Amniotic stem cell (primary cell): ENCODE measurements at places on chromosomes 7 and 10.
A peak's percentile ranks its signal among the peaks of the same experiment; 100 is the strongest.

GRCh38 chr10:44439239-44439957, 54.5 kb upstream of the CXCL12 start:
- no peak for DNase-seq

- no peak for DNase-seq
Observed at GRCh38 chr7:158832994-158833393, 3.7 kb upstream of the ESYT2 start.

- DNase-seq: peak; percentile 78
Observed at GRCh38 chr10:104327745-104328645, 10.3 kb downstream of the ITPRIP start.

DNA sequence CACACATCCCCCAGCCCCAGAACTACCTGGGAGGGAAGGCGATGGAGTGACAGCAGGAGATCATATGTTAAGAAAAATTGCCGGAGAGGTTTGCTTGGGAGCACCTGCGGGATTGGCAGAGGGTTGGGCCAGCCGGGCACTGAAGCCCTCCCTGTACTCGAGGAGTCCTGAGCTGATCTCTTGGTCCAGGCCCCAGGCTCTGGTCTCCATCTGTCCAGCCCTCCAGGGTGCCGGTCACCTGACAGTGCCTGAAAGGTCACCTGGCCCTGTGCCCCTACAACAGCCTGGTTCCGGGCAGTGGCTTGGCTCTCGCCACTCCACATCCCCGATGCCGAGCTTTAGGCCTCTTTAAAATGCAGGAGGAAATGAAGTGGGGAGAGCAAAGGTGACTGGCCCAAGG, 47.3 kb upstream of the PCBD1 start:
- no peak for DNase-seq

- no peak for DNase-seq
Observed at GRCh38 chr7:113813471-113813870, 105.3 kb downstream of the PPP1R3A start.

GRCh38 chr7:37315772-37316715, 132.6 kb downstream of the ELMO1 start:
- DNase-seq: no peak
